ENCODE measurements at places on chromosomes 1 and 21. TPM values are rescaled to one million over a fixed set of nuclear protein-coding genes. Genes with fewer than 3 reads are reported as not detected.
A peak's percentile ranks its signal among the peaks of the same experiment; 100 is the strongest.

The INSRR gene
- not detected for total RNA-seq

The AIRE gene
- total RNA-seq: 0.10 TPM

The SPRR2F gene
- not detected for total RNA-seq

GRCh38 chr21:36858320-36858957 lies 108.0 kb downstream of the HLCS start:
- no peaks in the 10 kb centered on the region for H3K27me3 ChIP-seq
- no peaks in the 10 kb centered on the region for H3K36me3 ChIP-seq
- DNase-seq: no peak
- no peak overlapping the region for H3K27ac ChIP-seq
- peaks cover 12% of the 10 kb centered on the region for H3K4me1 ChIP-seq

DNA sequence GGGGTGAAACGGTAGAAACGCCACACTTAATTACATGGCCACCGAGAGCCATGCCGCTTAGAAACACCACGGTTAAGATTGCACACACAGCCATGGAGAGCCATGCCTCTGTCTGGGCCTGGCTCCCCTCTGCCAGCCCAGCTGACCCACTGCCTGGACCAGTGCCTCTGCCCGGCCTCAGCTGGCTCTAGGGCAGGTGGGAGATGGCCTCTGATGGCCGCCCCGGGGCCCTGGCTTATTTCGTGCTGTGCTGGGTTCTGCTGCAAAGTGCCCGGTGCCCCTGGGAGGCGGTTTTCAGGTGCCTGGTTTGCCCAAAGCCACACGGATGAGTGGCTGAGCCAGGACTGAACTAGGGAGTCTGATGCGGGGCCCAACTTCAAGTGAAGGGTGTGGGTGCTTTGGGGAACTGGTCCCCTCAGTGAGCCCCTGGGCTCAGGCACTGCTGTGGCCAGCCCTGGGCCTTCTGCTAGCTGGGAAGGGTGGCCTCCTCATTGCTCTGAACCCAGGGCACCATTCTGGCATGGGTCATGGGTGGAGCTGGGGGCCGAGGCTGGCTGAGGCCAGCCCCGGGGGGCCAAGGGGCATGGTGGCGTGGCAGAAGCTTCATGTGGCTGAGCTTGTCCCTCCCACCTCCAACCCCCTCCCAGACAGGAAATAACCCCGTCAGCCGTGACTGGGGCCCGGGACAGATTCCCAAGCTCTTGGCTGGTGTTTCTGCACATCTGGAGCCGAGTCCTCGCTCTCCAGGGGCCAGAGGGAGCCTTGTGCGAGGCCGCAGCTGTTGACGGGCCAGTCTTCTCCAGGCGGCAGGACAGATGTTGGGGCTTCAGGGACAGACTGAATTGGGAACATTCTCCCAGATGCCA lies 1.9 kb upstream of the GPR153 start:
- H3K27me3 ChIP-seq: no peaks in the 10 kb centered on the region
- peaks cover 26% of the 10 kb centered on the region for H3K4me1 ChIP-seq
- DNase-seq: peak; percentile 75
- no peaks in the 10 kb centered on the region for H3K36me3 ChIP-seq
- H3K27ac ChIP-seq: peak overlapping the region; percentile 72

- H3K27me3 ChIP-seq: no peaks in the 10 kb centered on the region
- no peak overlapping the region for H3K27ac ChIP-seq
- no peak for DNase-seq
- no peak overlapping the region for H3K4me3 ChIP-seq
Observed at GRCh38 chr1:51986718-51987117, 3.8 kb downstream of the RAB3B start.

- H3K36me3 ChIP-seq: no peaks in the 10 kb centered on the region
- no peaks in the 10 kb centered on the region for H3K27me3 ChIP-seq
Observed at GRCh38 chr1:212188599-212189351, 96.4 kb upstream of the PPP2R5A start.

- H3K27ac ChIP-seq: no peak overlapping the region
- H3K36me3 ChIP-seq: no peaks in the 10 kb centered on the region
- no peak overlapping the region for H3K4me3 ChIP-seq
- no peaks in the 10 kb centered on the region for H3K27me3 ChIP-seq
- no peaks in the 10 kb centered on the region for H3K4me1 ChIP-seq
- DNase-seq: no peak
Observed at GRCh38 chr1:69230208-69230607, 337.5 kb upstream of the LRRC7 start.

GRCh38 chr1:186082235-186082937 lies 292.7 kb downstream of the TPR start:
- H3K27me3 ChIP-seq: no peaks in the 10 kb centered on the region
- H3K4me1 ChIP-seq: peaks cover 23% of the 10 kb centered on the region
- DNase-seq: peak; percentile 98
